ENCODE measurements at places on chromosomes 4 and X.

- no peak for DNase-seq
Observed at GRCh38 chr4:14064984-14065383, 437.5 kb upstream of the BOD1L1 start.

GRCh38 chrX:17242470-17242869 lies 132.5 kb upstream of the NHS start:
- DNase-seq = peak; percentile 31

DNA sequence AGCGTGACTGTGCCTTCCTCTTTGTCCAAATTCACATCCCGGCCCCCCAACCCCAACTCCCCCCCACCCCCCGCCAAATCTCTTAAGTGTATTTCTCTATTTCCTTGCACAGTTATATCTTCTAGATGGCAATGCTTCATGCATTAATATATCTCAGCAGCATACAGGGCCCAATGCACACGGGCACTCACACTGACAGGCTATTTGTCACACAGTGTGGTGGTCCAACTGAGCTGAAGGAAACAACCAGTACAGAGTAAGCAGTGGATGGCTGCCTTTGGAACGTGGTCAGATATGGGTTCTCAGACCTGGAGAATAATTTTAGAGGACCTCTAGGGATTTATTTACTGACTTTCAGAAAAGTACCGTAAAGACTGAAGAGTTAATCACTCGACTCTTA lies 681 bp downstream of the EXOC1 start:
- no peak for DNase-seq

GRCh38 chr4:104210420-104210819 lies 284.3 kb downstream of the CXXC4 start:
- DNase-seq = no peak

GRCh38 chrX:125405339-125405738 lies 85.7 kb downstream of the TEX13C start:
- no peak for DNase-seq

DNA sequence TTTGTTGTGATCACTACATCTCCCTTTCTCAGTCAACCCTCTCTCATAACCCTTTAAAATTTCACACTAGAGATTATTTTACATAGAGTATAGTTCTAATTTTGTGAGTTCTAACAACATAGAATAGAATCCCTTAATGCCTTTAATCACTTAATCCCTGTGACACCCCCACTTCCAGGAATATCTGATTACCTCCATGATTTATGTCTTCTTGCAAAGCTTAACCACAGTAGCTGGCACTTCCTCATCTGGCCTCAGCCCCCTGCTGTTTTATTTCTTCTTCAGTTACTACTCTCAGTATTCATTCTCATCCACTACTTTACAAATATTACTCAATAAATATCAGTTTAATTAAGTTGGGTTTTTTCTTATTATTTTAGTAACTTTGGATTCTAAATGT lies 340.9 kb downstream of the CENPC start:
- no peak for DNase-seq

DNA sequence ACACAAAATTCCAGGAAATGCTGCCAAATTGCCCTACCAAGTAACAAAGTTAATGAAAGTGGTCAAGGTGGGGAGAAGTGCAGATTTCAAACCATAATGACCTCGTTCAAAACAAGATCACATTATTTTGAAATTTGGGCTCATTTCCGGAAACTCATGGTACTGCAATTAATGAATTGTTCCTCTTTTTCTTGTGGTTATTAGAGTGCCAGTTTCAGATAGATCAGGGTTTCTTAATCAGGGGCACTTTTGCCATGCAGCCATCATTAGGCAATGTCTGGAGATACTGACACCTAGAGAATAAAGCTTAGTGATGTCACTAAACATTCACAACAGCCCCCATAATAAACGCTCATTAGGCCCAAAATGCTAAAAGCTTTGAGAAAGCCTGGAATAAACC lies 381.5 kb upstream of the GALNT7 start:
- DNase-seq = no peak

GRCh38 chr4:77671051-77671450 lies 65.4 kb downstream of the CXCL13 start:
- DNase-seq = no peak

DNA sequence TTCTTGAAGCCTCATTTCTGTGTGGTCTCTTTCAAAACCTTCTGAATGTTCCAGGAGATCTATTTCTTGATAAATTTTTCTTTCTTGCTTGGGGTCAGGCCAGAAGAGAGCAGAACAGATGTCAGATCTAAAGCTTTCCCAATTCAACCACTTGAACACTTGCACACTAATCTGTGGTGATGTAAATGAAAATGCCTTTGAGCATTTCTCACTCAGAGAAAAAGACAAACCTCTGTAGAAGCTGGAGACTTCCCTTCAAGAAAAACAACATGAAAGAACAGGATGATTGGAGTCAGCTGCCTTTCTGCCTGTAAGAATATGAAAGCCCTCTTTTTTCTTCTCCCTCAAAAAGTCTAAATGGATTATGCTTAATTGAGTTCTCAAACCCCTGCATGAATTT lies 11.2 kb downstream of the IGFBP7 start:
- DNase-seq = peak; percentile 65

DNA sequence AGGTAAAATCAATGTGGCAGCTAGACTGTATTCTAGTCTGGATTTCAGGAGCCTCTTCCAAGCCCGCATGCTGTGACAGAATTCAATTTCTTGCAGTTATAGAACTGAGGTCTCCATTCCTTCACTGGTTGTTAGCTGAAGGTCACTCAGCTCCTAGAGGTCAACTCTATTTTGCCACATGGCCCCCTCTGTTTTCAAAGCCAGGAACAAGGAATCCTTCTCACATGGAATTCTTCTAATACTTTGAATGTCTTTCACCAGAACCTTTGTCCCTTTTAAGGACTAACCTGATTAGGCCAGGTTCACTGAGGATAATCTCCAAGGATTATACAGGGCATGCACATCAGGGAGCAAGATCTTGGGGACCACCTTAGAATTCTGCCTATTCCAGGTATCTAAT lies 23.4 kb upstream of the MMRN1 start:
- no peak for DNase-seq

DNA sequence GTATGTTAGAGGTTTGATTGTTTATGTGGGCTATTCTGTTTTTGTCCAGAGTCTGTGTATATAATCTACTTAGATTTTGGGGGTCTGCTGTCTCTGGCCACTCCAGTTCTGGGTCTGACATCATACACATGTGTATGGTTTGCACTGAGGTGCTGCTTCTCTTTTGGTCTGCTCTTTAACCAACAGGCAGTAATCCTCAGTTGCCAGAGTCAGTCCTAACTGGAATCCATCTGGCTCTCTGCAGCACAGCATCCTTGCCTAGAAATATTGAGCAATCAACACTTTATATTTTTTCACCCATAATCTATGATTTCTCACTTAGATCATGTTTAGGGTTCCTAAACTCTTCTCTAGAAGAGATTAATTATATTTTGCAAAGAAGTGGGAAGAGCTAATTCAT lies 98.3 kb upstream of the SFRP2 start:
- DNase-seq = no peak

DNA sequence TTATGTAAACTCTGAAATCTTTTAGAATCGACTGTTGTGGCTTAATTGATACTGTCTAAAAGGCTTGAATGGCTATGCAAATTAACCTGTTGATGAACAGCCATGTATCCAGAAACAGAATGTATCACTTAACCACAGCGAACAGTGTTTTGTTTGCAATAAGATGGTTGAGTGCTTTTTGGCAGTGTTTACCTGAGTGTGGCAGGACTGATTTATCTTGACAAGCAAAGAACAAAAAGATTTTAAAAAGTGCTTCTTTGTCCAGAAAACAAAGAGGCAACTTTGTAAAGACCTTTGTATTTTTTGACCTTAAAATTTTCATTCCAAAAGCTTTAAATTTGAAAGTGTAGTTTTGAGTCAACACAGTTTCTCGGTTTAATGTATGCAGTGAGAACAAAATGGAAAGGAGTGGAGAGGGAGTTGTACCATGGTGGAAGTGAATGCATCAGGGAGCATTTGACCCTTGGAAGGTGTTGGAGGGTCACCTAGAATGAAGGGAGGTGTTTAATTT lies 18.0 kb downstream of the ARHGAP10 start:
- DNase-seq = no peak

DNA sequence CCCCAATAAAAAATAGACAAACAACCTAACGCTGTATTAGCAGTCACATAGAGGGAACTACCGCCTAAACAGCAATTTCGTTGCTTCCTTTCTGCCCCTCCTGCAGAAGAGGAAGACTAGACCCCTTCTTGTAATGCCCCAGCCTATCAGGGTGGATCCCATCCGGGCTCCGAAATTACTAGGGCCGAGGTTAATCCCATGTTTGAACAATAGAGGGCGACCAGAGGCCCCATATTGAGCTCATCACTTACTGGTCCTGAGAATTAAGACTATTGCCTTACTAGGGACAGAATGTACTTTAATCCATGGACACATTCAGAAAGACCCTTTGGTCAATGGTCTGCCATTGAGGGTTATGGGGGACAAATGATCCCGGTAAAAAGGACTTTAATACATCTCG lies 11.8 kb upstream of the ZNF630 start:
- DNase-seq = peak; percentile 25

GRCh38 chr4:113559947-113560346 lies 201.6 kb downstream of the CAMK2D start:
- DNase-seq = no peak

DNA sequence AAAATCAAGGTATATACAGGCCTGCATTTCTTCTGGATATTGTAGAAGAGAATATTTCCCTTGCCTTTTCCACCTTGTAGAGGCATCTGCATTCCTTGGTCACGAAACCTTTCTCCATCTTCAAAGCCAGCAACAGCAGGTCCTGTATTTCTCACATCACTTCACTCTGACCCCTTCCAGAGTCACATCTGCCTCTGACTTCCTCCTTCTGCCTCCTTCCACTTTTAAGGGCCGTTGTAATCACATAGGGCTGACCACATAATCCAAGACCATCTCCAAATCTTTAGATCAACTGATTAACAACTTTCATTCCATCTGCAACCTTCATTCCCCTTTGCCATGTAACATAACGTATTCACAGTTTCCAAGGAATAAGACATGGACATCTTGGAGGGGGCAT lies 38.3 kb upstream of the NDP start:
- no peak for DNase-seq

GRCh38 chr4:4808086-4808485 lies 51.4 kb upstream of the MSX1 start:
- DNase-seq = no peak

- no peak for DNase-seq
Observed at GRCh38 chr4:79979785-79980437, 93.1 kb downstream of the ANTXR2 start.

- DNase-seq = no peak
Observed at GRCh38 chrX:112688242-112688641, 8.5 kb upstream of the LHFPL1 start.

DNA sequence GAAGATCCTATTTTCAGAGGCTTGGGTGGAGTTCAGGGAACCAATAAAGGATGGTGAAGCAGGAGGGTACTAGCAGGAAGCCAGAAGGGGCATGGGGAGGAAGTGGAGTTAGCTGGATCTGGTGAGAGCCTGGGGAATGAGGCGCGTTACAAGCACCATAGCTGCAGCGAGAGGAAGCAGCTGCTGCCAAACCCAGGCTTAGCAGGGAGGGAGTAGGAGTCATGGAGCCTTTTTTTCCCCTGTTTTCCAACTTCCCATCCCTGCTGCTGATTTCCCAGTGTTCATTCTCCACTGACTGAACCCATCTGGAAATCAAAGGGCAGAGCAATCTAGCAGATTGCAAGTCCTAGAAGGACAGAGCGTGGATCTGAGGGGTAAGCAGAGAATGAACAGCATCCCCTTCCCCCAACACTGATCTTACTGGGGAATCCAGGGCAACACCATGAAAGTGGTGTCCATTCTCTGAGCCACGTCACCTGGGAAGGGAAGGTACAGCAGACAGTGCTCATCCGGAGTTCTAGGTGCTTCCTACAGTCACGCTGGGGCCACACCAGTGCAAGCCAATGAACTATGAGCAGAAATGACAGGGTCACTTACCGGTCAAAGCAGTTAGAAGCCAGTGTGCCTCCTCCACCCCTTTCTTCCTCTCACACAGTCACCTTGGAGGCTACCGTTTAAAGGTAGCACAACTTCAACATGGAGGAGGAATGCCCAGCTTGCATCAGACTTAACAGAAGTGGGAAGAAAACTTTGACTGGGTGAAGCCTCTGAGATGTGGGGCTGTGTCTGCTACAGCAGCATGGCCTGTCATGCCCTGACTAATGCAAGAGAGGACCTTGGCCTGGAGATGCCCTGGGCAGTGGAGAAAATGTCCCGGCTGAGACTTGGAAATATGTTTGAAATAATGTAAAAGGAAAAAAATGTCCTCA lies 36.7 kb downstream of the SMIM20 start:
- no peak for DNase-seq

GRCh38 chr4:160235285-160235684 lies 1132.4 kb downstream of the RAPGEF2 start:
- DNase-seq = no peak

DNA sequence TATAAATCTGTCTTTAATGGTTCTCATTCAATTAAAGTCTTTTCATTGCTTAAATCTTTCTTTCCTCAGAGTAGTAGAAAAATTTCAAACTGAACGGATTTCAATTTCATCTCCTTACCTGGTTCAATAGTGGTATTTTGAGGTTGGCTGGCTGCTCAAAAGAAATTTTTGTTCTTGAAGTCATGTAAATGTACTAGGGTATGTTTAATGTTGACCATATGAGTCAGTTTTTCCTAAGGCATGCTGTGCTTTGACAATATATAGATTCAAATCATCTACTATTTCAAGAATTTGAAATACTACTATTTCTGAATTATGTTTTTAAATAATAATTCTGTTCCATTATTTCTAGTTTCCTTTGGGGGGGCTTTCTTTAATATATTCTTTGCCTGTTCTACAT lies 105.5 kb downstream of the PACRGL start:
- DNase-seq = no peak

GRCh38 chr4:75908555-75908954 lies 6.3 kb upstream of the PPEF2 start:
- no peak for DNase-seq

GRCh38 chr4:3201718-3202702 lies 46.9 kb upstream of the MSANTD1 start:
- DNase-seq = no peak

GRCh38 chr4:99395595-99396364 lies 39.4 kb downstream of the ADH7 start:
- peak; percentile 61 for DNase-seq

GRCh38 chrX:68417651-68418050 lies 15.6 kb downstream of the OPHN1 start:
- DNase-seq = no peak

- no peak for DNase-seq
Observed at GRCh38 chrX:142256935-142257334, 51.8 kb upstream of the MAGEC2 start.

DNA sequence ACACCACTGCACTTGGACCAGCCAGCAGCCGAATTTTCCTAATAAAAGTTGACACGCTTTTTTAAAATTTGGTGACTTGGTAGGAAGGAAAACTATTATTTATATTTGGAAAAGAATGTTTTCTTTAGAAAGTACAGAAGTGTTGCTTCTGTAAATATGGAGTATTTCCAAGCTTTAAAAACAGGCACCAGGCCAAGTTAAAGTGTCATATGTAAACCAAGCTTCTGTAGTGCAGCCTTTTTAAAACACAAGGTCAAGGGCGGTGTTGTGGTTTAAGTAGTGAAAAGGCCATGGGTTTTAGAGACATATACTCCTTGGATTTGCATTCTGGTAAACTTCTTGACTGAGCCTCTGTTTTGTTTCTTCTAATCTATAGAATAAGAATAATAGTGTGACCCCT lies 62.7 kb downstream of the TRIM2 start:
- no peak for DNase-seq
